ENCODE measurements at places on chromosomes 1 and 21.

- DNase-seq = no peak
These were observed 50.2 kb downstream of the DENND1B start for GRCh38 chr1:197725044-197725443.

- no peak for DNase-seq
These were observed 53.6 kb downstream of the ADCY10 start for GRCh38 chr1:167860231-167860923.

GRCh38 chr1:165679282-165680036 lies 18.9 kb downstream of the ALDH9A1 start:
- no peak for DNase-seq

- peak; percentile 22 for DNase-seq
These were observed 237.6 kb downstream of the PTPRC start for GRCh38 chr1:198876371-198876871.

GRCh38 chr1:201266774-201267173 lies 16.5 kb upstream of the PKP1 start:
- DNase-seq = no peak

DNA sequence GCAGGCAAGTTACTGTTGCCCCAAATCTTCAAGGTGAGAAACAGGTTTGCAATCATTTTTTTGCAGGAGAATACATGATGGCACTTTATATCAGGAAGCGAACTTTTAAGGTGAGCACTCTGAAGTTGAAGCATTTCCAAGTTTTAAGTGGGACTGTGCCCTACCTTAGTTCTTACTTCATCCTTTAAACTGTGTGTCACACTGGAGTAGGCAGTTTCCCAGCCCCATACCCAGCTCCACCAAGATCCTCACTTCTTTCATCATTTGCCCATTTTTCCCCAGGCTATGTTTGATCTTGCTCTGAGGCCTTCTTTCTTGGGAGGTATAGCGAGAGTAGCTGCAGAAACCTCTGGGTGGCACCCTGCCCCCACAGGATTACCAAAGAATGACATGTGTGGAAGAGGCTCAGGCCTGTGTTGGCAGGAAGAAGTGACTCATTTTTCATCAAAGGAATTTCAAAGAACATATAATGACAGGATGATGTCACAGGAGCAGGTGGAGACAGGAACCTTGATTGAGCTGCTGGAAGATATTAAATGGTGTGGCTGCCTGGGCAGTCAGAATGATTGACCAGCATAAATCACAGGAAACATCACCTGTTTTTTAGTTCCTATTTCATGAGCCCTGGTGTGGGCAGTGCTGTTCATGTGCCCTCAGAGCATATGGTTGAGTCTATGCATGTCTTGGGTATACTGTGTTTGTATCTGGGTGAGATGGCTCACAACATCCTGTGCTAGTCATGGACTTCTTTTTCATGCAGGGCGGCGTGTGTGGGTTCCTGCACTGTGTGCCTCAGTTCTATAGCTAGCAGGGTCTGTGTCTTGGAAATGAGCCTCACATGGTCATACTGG lies 20.8 kb upstream of the MACF1 start:
- DNase-seq = no peak

- no peak for DNase-seq
These were observed 157.0 kb downstream of the LYPLAL1 start for GRCh38 chr1:219330669-219331068.

- DNase-seq = no peak
These were observed 166.7 kb downstream of the ADGRL4 start for GRCh38 chr1:78839704-78840277.

- DNase-seq = no peak
These were observed 18.6 kb downstream of the ACTL8 start for GRCh38 chr1:17773591-17774326.

DNA sequence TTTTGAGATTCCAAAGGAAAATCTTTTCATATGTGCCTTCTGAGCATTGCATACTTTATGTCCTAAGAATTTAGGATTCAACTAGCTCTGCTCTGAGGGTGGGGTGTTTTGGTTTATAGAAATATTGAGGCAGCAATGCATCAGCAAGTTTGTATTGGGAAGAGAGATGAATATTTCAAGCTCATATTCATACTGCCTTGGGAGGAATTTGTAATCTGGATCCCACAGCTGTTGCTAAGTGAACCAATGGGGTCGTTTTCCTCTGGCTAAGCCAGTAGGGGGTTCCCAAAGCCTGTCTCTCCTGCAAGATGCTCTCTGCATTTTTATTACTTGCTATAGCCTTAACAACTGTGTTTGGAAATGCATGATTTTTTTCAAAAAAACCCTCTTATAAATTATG lies 130.6 kb downstream of the SNX7 start:
- no peak for DNase-seq

Data from C1 segment of cervical spinal cord (tissue), 14 donors.